DND-41 (cell line): ENCODE measurements at places on chromosomes 4 and X.

GRCh38 chrX:110168585-110168984 is 149.3 kb downstream of the AMMECR1 start:
- DNase-seq = no peak

- peak; percentile 32 for DNase-seq
Measured at GRCh38 chrX:1450361-1451161, 2.1 kb downstream of the ASMTL start.

DNA sequence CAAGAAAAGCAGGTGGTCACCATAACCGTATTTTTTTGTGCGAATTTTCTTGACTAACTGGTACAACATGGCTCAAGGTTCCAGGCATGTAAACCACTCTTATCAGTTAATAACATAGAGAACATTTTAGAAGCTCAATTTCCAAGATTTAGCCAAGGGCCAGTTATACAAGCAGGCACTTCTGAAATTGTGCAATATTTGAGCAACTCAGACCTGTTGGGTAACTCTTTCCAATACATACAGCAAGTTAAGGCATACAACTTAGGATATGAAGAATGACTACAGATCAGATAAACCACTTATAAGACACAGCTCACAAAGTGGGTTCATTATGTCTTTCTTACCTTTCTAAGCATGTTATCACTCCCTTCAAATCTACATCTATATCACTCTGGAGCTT is 43.9 kb downstream of the ZNF280C start:
- no peak for DNase-seq

GRCh38 chr4:106422766-106423165 is 54.2 kb upstream of the GIMD1 start:
- DNase-seq = no peak

GRCh38 chr4:134328741-134329140 is 127.2 kb upstream of the PABPC4L start:
- DNase-seq = no peak

DNA sequence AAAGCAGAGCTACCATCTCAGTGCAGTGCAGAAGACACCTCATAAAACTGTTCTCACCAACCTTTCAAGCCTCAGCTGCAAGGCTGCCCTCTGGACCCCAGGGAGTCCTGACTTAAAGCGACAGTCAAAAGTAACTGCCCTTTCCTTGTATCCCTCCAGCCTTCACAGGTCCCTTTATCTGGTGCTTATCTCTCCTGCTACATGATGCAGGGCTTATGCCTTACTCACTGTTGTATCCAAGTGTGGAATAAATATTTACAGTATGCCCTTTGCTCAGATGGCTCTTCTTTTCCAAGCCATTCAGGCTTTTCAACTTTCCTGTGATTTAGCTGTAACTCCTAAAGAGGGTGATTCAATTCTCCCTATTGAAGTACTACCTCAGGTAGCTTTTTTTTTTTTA is 92.6 kb downstream of the KDR start:
- no peak for DNase-seq

DNA sequence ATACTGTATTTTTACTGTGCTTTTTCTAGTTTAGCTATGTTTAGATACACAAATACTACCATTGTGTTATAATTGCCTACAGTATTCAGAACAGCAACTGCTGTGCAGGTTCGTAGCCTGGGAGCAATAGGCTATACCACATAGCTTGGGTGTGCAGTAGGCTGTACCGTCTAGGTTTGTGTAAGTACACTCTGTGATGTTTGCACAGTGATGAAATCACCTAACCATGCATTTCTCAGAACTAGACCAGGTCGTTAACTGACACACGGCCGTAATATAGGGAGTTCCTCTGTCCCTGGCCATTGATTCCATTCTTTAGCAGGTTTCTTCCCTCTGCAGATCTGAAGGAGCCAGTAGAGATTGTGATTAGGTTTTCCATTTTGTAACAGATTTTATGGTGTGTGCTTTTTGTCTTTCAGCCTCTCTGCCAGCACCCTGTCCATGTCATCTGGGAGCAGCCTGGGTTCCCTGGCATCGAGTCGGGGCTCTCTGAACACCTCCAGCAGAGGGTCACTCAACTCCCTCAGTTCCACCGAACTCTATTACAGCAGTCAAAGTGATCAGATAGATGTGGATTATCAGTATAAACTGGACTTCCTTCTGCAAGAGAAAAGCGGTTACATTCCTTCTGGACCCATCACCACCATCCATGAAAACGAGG is 59.5 kb downstream of the CLDN22 start:
- no peak for DNase-seq

- no peak for DNase-seq
Measured at GRCh38 chr4:94011190-94011589, 182.6 kb downstream of the ATOH1 start.

DNA sequence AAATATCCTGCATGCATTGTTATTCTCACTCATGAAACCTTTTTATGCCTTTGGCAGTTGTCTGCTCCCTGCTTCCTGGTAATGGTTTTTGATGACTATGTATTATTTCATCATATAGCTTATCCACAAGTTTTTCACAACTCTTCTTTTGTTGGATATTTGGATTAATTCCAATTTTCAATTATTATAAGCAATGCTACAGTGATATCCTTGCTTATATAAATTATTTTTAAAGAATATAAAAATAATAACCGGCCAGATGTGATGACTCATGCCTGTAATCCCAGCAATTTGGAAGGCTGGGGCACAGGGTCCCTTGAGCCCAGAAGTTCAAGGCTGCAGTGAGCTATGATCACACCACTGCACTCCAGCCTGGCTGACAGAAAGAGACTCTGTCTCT is 47.0 kb downstream of the ASIC5 start:
- no peak for DNase-seq

- no peak for DNase-seq
Measured at GRCh38 chr4:162163892-162164759, at the start of gene FSTL5. Gene FSTL5, minus strand, starts transcription at chr4:162164000. Its CDS starts 52,604 bp downstream, at chr4:162111396.

- no peak for DNase-seq
Measured at GRCh38 chr4:79287718-79288117, 38.1 kb downstream of the NAA11 start.

- DNase-seq = no peak
Measured at GRCh38 chr4:163109967-163110366, 56.7 kb downstream of the NAF1 start.

DNA sequence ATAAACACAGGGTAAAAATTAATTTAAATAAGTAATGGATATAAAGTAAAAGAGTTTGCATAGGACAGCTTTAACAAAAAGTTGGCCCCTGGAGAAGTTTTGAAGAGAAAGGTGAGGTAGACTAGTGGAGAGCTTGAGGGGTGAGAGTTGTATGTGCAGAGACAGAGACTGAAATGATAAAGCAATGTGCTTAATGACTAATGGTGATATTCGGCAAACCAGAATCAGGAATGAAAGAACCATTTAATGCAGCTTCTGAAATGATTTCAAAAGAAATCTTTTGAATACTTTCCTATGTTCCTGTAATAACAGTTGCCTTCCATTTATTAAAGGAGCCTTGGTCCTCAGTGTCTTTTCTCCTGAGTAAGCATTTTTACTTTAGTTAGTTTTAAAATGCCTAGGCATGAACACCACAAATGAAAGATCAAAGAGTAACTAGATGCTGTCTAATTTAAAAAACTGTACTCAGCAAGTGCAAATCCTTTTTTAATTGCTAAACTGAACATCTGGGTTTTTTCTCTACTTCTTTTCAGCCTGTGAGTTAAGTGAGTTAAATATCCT is 28.5 kb downstream of the CAMK2D start:
- no peak for DNase-seq
